ENCODE measurements at places on chromosomes 2 and 18.

GRCh38 chr2:162182395-162182794 is 30.3 kb upstream of the GCG start:
- no peak for DNase-seq

DNA sequence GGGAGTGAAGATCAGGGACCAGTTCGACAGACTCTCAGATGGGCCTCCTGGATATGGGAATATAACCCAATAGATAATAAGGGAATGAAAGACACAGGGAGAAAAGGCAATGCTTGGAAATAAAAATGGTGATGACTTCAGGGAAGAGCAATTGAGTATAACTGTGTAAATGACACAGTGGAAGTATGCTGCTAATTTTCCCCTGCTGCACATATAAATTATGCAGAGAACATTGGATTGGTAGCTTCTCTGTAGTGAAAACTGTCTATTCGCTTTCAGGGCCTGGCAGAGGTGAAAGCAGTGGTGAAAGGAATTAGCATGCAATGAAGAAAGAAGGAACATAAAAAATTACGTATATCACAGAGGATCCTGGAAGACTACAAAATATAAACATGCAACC is 398.2 kb upstream of the CDH2 start:
- no peak for DNase-seq

GRCh38 chr2:150107816-150108215 is 379.7 kb downstream of the RND3 start:
- DNase-seq = no peak

DNA sequence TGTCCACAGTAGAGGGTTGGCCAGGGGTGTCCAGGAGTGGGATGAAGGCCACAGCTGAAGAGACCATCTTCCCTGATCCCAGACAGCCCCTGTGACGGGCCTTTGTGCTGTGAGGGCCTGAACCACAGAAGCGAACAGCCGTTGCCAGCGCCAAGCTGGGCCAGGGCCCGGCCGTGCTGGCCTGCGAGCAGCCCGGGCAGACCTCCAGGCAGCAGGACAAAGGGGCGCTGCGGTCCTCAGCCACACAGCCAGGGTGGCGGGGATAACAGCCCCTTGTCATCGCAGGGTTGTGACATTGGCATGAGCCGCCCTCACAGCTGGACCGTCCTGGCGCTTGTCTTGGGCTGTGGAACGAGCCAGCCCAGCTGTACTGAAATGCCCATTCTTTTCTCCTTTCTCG is 161.1 kb downstream of the FAM210A start:
- no peak for DNase-seq

DNA sequence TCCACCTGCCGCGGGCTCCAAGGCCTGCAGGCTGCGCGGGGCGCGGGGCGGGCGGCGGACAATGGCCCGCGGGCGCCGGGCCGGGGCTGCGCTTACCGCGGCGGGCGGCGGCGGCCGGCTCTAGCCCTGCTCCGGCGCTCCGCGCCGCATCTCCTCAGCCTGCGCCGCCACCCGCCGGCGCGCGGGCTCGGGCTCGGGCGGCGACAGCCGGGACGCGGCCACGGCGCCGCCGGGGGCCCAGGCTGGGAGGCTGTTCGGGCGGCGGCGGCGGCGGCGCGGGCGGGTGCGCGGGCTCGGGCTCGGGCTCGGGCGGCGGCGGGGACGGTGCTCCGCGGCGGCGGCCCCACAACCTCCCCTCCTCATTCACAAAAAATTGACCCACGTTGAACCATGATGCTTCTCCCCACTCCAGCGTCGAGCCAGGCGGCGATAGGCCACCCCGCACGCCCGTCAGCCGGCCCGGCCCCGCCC is at the start of gene HDAC4:
HDAC4 (minus strand) TSS at position 425 of the 471 bp plus-strand sequence. CDS start 48,321 bp downstream, outside the sequence.
- no peak for DNase-seq

DNA sequence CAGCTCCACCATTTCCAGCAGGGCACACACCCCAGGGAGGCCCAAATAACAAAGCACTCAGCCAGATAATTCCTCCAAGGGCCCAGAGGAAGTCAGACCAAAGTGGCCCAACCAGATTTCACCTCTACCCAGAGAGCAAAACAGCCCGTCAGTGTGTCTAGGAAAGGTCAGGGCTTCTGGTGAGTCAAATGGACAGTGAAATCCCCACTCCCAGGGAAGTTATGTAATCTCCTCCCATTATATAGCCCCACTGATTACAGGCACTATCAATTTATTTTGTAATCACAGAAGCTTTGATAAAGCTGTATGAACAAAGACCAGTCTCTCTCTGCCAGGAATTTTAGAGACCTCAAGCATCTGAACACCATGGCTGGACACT is 4.0 kb downstream of the B4GALT6 start:
- no peak for DNase-seq

- no peak for DNase-seq
Measured at GRCh38 chr2:145431181-145431951, 911.4 kb upstream of the ZEB2 start.

DNA sequence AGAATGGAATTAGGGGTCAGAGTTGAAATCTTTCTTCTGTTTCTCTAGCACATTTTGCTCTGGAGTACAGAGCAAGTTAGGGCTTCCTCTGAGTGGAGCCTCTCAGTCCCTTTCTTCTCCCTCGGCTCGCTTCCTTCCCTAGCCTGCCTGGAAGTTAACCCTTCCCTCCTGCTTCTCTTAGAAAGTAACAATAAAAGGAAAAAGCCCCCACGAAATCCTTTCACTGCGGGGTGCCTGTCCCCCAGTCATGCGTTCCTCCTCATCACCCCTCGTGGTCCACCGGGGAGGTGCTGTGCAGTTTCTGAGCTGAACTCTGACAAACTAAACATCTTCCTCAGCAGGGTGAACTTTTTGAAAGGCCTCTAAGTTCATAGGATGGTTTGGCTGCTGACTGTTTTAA is 2.0 kb downstream of the IGFBP2 start:
- DNase-seq = no peak

- DNase-seq = no peak
Measured at GRCh38 chr2:218993345-218994315, at the start of gene CRYBA2. Gene CRYBA2 (minus strand): TSS chr2:218993422. CDS start chr2:218993176, 246 bp downstream.

GRCh38 chr18:22335731-22336198 is 82.0 kb downstream of the CTAGE1 start:
- DNase-seq = no peak

DNA sequence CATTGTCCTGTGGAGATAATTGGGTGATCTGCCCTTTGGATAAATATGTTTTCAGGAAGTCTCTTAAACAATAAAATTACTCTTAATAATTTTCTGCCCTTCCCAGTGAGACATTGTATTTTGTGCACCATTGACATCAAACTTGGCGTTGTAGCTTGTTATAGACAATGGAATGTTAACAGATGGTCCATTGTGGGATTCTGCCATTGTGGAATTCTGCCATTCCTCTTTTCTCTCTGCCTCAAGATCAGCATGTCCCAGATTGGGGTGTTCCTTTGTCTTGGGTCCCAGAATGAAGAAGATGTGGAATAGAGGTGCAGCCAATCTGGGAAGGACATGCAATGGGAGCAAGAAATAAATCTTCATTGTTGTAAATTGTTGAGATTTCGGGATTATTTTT is 15.1 kb upstream of the LDAH start:
- DNase-seq = no peak

GRCh38 chr2:164046040-164046439 is 310.2 kb upstream of the FIGN start:
- DNase-seq = no peak

GRCh38 chr2:10169581-10169980 is 47.0 kb downstream of the RRM2 start:
- no peak for DNase-seq

DNA sequence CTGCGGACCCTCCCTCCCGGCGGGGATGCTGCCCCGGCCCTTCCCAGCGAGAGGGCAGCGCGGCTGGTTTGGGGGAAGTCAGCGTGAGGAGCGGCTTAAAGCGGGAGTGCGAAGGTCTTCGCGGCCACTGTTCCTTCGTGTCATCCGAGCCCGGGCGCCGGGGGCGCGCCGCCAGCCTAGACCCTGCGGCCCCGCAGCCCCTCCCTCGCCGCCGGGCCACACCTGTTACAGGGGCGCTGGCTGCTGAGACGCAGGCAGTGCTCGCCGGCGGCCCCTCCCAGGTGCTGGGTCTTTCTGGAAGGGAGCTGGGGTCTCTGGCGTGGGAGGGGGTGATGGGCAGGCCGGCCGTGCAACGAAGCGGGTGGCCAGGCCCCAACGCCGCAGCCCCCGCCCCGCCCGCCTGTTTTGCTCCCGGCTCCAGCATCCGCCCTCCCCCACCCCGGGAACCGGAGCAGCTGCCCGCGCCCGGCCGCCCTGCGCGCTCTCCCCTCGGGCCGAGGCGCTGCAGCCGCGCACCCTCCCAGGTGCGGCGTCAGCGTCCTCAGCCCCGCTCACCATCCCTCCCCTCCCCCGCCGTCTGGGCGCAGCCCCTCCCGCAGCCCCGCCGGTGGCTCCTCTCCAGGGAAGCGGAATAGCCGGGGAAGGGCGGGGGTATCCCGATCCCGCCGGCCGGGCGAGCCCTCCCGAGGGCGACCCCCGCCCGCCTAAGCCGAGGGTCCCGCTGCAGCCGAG is 727 bp downstream of the KIF1A start:
- DNase-seq = no peak

GRCh38 chr2:143347901-143348414 is 218.7 kb downstream of the ARHGAP15 start:
- no peak for DNase-seq

DNA sequence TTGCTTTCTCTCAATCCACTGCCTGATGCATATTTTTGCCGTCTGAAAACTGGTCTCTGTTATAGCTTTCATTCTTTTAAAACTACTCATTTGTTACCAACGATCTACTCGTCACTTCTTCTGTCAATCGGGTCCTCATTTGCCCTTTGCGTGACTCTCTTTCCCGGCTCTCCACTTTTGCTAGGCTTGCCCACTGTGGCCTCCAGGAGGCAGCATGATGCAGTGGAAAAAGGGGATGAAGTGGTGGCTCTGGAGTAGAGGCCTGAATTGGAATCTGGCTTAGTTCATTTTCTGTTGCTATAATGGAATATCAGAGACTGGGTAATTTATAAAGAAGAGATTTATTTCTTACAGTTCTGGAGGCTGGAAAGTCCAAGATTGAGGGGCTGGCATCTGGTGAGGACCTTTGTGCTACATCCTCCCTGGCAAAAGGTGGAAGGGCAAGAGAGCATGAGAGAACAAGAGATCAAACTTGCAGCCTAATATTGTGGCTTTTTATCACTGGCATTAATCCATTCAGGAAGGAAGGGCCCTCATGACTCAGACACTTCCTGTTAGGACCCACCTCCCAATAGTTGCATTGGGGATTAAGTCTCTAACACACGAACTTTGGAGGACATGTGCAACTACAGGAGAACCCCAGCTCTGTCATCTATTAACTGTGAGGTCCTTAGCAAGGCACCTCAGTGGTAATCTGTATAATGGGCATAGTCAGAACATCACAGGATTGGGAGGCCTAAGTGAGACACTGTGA is 15.4 kb downstream of the GDF7 start:
- no peak for DNase-seq

DNA sequence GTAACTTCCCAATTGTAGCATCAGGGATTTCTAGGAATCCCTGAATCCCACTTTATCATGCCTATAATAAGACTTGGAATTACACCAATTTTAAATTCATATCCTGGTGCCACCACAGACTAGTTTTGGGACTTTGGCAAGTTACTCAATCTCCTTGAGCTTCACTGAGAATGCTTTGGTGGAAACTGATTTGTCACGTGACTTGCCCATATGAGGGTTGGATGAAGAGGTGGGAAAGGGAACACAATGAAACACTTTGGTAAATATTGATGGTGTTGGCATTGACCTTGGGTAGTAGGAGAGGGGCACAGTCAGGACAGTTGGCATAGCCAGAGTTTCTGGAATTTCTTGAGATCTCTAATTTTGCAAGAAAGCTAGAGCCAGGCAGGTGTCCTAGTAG is 452.2 kb downstream of the SLC4A3 start:
- DNase-seq = no peak

- no peak for DNase-seq
Measured at GRCh38 chr2:158546412-158547144, 89.8 kb downstream of the PKP4 start.

GRCh38 chr2:128526455-128526976 is 207.8 kb upstream of the HS6ST1 start:
- DNase-seq = no peak

DNA sequence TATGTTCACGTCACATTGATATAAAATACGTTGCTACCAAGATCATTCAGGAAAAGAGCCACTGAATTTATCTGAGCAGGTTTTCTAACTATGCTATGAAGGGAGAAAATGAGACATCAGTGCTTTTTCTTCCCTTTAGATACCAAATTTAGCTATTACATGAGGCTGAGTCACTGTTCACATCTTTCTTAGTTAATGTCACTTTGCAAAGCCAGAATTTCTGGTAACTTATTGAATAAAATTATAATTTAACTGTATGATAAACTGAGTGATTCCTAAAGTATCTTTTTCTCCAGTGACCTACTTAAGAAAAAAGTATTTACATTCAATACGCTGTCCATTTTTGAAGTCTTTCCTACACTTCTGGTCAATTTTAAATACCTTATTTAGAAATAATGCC is 22.7 kb downstream of the C1D start:
- DNase-seq = no peak

GRCh38 chr18:45361125-45361851 is 254.0 kb upstream of the SLC14A2 start:
- no peak for DNase-seq

- DNase-seq = no peak
Measured at GRCh38 chr18:49814147-49814499, 790 bp upstream of the ACAA2 start.

- DNase-seq = no peak
Measured at GRCh38 chr18:3983351-3983969, 471.6 kb downstream of the DLGAP1 start.

DNA sequence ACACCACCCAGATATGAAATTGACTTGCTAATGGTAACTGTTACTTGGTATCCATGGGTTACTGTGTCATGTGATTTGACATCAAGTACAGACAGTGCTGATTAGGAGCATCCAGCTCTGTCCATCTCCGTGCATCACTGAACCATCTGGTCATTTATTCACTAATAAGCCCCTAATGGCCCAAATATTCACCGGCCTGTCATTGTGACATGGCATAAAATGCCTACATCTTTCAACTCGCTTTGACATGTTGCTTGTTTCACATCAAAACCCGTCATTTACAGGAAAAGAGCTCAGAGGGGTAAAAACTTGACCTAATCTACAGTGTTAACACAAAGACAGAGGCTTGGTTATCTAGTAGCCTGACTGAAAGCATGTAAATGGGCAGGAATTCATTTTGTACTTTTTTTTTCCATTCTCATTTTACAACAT is 308.9 kb upstream of the ATP5MC3 start:
- no peak for DNase-seq

DNA sequence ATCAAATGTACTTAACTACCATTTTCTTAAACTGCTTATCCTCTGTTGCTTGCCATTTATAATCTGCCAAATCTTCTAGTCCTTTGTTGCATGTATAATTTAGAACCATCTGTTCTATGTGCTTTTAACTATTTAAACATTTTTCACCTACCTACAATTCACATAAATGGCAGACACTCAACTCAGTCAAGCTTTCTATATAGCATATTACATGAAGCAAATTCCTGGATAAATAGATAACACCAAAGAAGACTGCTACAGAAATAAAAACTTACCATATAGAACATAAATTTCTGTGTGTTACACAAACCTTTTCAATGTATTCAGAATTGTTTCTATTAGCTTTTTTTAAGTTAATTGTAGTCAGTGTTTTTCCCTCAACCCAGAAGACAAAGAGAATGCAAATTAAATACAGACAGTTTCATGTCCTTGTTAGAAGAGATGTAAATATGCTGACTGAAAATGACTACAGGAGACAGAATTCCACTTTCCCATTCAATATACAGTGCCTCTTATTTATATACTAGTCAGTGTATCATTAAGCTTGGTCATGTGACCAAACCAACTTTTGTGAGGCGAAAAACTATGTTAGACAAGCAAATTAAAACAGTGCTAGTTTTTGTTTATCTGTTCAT is 2.6 kb downstream of the BAZ2B start:
- DNase-seq = no peak
